Stimulated activated naive CD4-positive, alpha-beta T cell treated with Interleukin-2 at 50 U/mL for 16 hours (primary cell): ENCODE measurements at places on chromosomes 7 and 10.

GRCh38 chr7:18520450-18521235 is 25.1 kb downstream of the HDAC9 start:
- DNase-seq, result no peak

GRCh38 chr7:111409714-111410422 is 152.4 kb downstream of the IMMP2L start:
- DNase-seq, result no peak

- no peak for DNase-seq
Measured at GRCh38 chr10:18606051-18606695, 45.2 kb downstream of the NSUN6 start.

GRCh38 chr10:69223028-69223342 is 2.9 kb downstream of the HKDC1 start:
- no peak for DNase-seq

DNA sequence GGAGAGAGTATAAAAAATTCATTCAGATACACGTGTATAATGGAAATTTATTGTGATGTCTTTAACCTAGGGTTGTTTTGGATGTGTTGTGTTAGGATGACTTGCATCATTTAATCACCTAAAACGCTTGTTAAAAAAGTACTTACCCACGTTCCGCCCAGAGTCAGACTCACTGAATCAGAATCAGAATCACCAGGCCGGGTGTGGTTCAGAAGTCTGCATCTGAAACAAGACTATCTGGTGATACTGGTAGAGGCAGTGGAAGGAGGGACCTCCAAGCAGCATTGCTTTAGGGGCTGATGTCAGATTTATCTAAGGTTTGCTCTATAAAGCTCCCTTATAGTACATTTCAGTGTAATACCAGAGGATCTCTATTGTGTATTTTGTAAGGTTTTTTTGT is 20.5 kb upstream of the PLXDC2 start:
- no peak for DNase-seq

DNA sequence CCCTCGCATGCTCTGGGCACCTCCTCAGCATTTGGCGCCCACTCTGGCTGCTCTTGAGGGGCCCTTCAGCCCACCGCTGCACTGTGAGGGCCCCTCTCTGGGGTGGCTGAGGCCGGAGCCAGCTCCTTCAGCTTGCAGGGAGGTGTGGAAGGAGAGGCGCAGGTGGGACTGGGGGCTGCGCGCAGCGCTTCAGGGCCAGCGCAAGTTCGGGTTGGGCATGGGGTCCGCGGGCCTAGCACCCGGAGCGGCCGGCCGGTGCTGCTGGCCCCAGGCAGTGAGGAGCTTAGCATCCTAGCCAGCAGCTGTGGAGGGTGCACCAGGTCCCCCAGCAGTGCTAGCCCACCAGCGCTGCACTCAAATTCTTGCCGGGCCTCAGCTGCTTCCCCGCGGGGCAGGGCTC is 305.6 kb upstream of the ANKRD30A start:
- no peak for DNase-seq

DNA sequence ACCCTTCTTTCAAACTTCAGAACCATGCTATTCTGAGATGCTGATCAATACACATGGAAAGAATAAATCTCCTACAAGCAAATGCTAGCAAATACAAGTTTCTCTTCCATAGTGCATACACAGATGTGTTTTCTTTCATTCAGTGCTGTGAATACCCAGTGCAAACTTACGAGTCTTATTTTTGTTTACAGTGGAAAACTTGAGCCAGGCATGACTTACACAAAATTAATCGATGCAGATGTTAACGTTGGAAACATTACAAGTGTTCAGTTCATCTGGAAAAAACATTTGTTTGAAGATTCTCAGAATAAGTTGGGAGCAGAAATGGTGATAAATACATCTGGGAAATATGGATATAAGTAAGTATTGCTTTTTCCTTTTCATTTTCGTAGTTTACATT is 48.8 kb downstream of the PNLIPRP3 start:
- DNase-seq, result no peak

- DNase-seq, result no peak
Measured at GRCh38 chr10:113386005-113386404, 166.8 kb upstream of the HABP2 start.

DNA sequence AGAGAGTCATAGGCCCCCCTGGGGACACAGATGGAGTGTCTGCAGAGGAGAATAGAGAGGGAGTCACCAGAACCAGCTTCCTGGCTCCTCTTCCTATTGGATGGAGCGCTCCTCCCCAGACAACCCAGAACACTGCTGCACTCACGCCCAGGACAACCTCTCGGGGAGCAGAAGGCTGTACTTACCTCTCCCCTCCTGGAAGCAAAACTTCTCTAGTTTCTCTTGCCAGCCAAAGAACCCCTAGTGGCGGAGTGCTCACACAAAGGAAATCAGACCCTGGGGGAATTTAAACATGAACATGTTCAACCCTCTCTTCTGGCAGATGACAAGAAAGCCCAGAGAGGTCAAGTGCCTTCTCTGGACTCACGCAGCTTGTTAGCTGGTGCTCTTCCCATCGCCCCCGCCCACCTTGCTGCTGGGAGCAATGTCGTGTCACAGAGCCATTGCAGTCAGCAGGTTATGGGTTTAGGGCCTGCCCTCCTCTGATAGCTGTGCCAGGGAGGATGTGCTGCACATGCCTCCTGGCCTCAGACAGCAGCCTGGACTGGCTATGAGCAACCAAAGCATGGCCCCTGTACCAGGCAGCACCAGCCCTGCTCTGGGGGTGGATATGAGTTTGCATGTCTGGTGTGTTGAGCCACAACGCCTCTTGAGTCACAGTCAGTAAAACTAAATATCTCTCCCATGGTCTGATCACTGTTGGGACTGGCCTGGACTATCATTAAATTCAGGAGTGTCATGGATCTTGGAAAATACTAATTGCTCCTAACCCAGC is 84.4 kb downstream of the SLIT1 start:
- DNase-seq, result no peak

- DNase-seq, result no peak
Measured at GRCh38 chr10:13448216-13448615, 80.6 kb downstream of the BEND7 start.

DNA sequence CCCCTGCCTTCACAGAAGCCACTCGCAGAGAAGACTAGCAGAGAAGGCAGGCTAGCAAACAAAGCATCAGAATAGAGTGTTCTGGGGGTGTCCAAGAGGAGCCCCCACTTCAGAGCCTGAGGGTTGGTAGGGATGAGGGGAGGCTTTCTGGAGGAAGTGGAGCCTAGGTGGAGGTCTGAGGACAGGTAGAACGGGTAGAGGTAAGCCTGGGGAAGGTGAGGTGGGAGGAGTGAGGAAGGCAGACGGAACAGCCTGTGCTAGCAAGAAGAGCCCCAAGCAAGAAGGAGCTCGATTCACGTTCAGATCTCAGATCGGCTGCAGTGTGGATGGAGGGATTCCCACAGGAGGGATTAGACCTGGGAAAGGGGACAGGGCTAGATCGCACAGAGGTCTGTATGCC is 66.0 kb upstream of the DUSP5 start:
- DNase-seq, result no peak

GRCh38 chr10:19889256-19889655 is 73.0 kb downstream of the PLXDC2 start:
- DNase-seq, result no peak

GRCh38 chr7:16667355-16667754 is 21.4 kb downstream of the BZW2 start:
- DNase-seq, result no peak

DNA sequence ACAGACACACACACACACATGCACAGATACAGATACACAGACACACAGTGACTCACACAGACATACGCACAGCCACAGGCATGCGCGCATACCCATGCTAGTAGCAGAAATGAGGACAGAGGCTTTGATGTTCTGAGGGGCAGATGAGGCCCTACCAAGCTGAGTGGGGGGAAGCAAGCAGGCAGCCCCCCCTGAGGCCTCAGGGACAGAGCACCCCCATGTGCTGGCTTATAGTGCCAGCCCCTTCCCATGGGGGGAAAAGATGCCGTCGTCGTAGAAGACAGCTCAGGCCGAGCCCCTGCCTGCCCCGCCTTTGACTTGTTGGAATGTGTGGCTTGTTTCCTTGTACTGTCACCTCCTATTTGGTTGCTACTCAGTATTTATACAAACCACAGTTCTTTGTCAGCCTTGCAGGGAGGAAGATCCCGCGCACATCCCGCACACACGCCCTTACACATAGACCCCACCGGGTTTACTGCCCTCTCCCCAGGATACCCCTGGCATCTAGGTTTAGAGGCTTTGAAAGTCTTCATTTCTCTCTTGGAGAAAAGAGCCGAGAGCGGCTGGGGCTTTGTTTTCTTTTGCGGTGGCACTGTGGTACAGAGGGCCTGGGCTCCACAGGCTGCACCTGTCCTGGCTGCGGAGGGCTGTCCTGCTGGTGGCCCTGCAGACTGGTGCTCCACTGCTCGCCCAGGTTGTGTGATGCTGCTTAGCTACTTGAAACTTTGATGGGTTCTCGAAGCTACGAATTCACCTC is 112.5 kb downstream of the DOCK1 start:
- no peak for DNase-seq

DNA sequence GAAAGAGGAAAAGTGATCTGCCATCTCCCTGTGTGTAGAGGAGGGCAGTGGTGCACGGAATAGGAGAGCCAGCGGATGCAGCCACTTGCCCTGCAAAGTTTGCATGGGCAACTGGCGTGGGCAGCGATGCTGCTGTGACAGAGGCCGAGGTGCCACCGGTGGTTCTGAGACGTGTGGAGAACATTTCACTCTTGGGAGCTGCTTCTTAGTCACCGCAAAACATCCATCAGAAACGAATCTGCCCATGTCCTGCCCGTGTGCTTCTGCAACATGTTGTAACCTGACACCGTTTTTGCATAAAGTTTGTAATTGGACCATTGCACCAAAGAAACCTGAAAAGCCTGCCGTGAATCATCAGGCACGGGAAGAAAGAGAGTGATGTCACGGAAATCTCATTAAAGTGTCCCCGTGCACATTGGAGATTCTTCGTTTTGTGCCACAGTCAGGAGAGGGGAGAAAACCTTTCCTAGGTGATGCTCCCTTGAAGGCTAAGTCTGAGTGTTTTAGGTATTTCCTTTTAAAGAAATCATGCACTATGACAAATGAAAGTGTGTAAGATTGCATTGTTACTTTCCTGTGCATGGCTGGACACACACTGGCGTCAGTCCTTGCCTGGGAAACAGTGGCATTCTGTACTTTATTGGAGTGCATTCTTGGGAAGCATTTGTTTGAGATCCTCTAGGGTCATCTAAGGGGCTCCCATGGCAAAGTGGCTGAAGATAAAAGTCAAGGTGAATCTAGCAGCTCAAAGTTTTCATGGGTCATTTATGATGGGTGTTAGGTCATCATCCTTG is 302.6 kb downstream of the KLF6 start:
- no peak for DNase-seq

DNA sequence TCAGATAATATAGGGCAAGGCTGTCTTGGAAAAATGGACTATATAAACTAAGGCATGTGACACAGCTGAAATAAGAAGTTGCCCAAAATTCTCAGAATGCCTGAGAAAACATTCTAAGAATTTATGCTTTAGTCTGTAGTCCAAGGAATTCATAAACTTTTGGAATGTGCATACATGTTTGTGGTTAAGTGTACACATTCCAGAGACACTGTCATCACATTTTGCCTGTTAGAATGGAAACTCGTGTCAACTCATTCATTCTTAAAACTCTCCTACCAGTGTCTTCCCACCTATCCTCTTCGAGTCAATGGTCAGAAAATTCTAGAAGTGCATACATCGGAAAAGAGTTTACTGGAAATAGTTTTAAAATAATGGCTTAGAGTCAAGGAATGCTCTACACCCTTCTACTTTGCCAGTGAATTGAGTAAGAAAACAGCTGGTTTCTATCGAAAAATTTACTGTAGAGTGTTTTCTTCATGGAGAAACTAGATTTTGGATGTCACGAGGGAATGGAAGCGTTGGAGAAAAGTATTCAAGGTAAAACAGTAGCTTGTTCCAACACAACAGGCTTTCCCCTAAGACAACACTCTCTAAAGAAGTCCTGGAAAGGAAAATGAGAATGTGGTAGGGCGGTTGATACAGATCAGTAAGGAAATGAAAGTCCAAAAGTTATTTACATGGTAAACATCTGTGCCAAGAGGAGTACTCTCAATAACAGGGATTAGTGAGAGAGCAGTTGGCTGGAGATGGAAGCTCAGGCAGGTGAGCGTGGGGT is 1177.6 kb upstream of the C7orf33 start:
- no peak for DNase-seq

- DNase-seq, result no peak
Measured at GRCh38 chr7:71718563-71718962, 586.6 kb downstream of the GALNT17 start.

GRCh38 chr7:101159696-101160674 is 5.4 kb downstream of the VGF start:
- no peak for DNase-seq

GRCh38 chr10:11058965-11059364 is 41.3 kb downstream of the CELF2 start:
- no peak for DNase-seq

DNA sequence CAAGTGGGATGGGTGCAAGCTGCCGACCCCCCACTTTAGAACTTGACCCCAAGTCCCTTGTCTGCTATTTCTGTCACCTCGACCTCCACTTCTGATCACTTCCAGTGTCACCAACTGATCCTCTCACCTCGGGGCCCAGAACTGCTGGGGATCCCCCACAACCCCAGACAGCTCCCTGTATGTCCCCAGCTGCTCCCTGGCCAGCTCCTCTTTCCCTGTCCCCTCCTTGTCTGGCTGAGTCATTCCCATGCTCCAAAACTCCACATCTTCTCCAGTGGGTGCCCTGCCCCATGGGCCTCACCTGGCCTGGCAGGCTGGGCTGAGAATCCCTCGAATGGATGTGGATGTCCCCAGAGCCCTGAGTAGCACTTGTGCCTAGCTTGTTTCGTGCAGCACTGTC is 154.3 kb upstream of the PCBD1 start:
- DNase-seq, result no peak

GRCh38 chr7:52635021-52635420 is 400.4 kb upstream of the POM121L12 start:
- DNase-seq, result no peak

DNA sequence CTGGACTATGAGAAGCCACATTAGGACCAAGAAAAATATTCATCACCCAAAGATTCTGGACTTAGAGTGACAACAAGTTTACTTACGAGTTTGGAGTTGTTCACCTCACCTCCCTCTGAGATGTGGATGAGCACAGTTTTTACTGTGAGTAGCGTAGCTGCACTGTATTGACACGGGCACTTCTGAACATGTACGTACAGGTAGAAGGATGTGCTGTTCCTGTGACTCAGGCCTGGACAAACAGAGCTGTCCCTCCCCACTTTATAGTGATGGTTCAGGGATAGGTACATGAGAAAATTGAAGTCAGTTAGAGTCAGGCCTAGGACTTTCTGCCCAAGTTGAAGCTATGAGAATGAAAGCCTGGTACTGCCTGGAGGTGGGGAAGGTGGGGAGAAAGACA is 80.9 kb upstream of the DYNC1I1 start:
- no peak for DNase-seq

DNA sequence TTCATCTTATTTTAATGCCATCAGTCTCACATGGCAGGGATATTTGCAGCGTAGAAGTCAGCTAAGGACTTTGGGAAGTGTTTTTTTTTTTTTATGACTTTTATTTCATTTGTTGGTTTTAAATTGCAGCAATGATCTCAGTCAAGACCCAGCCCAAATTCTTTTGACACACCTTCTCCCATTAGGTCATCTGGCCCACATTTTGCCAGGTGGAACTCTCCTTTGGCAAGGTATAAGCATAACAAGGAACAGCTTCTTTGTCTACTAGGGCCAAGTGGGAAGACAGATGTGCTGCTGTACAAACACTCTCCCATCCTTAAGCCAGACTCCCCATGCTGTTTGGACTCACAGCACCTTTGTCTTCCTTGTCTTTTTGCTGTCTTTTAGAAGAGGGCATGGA is 41.8 kb downstream of the PLEKHA8 start:
- DNase-seq, result no peak
